IMR-90 (cell line): ENCODE measurements at places on chromosomes 16 and 17. TPM values are rescaled to one million over a fixed set of nuclear protein-coding genes. Genes with fewer than 3 reads are reported as not detected.
A peak's percentile ranks its signal among the peaks of the same experiment; 100 is the strongest.

BEAN1 gene
- total RNA-seq, result not detected in 2 replicates

GRCh38 chr17:16419074-16419928, 3.9 kb downstream of the TRPV2 start:
- 0 out of 2 replicates have a peak overlapping the region, but pooled peaks have one; percentile 3 for H3K4me3 ChIP-seq
- H3K4me1 ChIP-seq, result peaks cover 34% of the 10 kb centered on the region
- peak overlapping the region; percentile 96 for H3K27ac ChIP-seq
- DNase-seq, result peak; percentile 94
- H3K27me3 ChIP-seq, result no peaks in the 10 kb centered on the region

DNA sequence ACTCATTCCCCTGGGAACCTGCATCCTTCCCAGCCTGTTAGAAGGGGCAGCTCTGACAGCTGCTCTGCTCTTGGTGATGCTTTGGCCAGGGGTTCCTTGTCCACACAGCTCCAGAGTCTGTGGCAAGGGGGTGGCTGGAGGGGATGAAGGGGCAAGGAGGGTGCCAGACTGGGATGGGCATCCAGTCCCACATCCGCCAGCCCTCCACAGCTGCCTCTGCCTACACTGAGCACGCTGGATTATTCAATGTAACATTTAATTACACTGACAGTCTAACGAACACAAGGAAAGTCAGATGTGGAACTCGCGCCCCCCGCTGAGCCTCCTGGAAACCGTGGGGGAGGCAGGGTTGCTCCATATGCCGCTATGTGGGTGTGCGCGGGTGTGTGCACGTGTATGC, 101.1 kb downstream of the C16orf78 start:
- H3K4me3 ChIP-seq, result no peak overlapping the region
- DNase-seq, result no peak
- H3K4me1 ChIP-seq, result no peaks in the 10 kb centered on the region
- H3K27ac ChIP-seq, result no peak overlapping the region

- H3K4me3 ChIP-seq, result no peak overlapping the region
- H3K27me3 ChIP-seq, result no peaks in the 10 kb centered on the region
- no peaks in the 10 kb centered on the region; the same call in 1 of the 2 replicates for H3K36me3 ChIP-seq
- no peak for DNase-seq
These were observed 2.8 kb downstream of the OMG start for GRCh38 chr17:31294231-31294630.

- no peak for DNase-seq
- no peaks in the 10 kb centered on the region for H3K4me1 ChIP-seq
- peaks cover 4% of the 10 kb centered on the region; the same call in 1 of the 2 replicates for H3K27me3 ChIP-seq
These were observed 303.4 kb upstream of the N4BP1 start for GRCh38 chr16:48913384-48913783.

DNA sequence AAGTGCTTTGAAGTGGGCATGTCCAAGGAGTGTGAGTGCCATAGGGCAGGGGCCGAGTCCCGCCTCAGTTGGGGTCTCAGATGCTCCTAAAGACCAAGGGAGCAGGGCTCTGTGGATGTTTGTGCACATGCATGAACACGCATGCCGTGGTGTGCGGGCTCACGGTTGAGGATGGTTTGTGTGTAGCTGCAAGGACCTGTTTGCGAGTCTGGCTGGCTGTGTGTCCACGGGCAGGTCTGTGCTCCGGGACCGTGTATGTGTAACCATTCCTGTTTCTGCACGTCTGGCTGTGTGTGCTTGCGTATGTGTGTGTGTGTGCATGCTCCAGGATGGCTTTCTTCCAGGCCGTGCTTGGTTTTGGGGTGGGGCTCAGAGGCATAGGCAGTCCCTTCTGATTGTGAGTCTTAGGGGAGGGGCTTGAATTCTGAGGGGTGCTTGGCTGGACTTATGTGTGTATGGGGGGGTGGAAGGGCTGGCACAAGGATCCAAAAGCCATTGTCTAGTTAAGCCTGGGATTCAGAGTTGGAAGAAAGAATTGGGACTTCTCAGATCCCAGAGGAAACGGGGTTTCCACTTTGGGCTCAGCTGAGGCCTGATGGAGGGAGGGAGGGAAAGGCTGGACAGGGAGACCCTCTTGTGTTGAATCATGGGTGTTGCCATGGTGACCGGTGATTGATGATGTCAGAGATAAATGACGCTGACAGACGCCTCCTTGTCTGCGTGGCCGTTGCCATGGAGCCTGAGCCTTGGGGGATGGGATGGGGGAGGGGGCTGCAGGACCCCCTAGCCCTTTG, 14.4 kb downstream of the GJD3 start:
- DNase-seq, result peak; percentile 38
- peaks cover 41% of the 10 kb centered on the region for H3K4me1 ChIP-seq
- H3K27ac ChIP-seq, result no peak overlapping the region
- H3K27me3 ChIP-seq, result no peaks in the 10 kb centered on the region

DNA sequence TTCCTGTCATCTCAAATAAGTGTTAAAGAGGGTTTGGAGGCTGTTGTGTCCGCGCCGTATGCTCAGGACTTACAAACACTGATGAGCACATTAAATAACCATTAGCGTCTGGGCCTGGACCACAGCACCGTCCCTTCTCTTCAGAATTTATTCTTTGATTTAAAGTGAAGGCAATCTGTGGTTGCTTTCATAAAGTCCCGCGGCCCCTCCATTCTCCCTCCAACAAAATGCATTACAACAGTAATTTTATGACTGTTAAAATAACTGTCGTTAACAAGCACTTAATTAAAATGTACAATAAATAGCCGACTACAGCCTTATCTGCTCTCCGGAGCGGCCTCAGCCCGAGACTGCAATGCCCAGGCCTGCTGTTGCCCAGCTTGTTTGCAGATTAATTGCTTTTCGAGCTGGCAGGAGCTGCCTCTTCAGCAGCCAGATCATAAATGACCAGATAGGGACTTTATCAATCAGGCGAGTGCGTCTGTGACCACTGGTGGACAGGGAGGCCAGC, 30.6 kb upstream of the IRX3 start:
- H3K36me3 ChIP-seq, result no peaks in the 10 kb centered on the region
- no peak overlapping the region for H3K27ac ChIP-seq
- peaks cover 9% of the 10 kb centered on the region for H3K27me3 ChIP-seq
- H3K4me1 ChIP-seq, result no peaks in the 10 kb centered on the region
- H3K4me3 ChIP-seq, result no peak overlapping the region

DNA sequence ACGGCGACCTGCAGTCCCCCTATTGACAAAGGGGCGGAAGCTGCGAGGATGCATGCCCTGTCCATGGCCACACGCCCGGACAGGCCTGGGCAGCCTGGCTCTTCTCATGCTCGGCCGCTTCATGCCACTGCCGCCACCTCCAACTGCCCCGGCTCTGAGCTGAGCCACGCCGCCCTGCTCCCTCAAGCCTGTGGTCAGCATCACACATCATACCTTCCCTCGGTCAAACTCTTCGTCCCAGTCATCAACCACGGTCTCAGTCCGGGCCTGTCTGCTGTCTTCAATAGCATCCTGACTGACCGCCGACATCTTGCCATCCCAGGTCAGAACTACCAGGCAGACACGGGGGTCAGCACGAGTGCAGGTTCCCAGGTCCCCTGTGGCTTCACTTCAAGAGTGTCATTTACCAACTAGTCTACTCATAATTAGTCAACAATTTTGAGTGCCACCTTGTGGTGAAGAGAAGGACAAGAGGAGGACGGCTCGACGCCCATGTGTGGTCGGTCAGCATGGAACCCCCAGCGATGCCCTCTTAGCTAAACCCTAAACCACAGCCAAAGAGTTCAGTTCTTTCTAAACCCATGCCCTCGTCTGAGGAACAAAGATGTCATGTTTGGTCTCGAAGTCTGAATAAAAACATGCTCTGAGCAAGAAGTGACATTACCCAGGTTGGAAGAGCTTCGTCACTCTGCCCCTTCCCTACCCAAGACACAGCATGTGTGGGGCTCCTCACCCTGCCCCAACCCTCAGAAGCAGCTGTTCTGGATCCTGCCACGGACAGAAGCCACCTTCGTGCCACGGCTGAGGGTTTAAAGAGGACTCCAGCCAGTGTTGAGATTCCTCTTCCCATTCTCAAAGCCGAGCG, 16.9 kb upstream of the CYTH1 start:
- peak; percentile 13 for DNase-seq
- peaks cover 73% of the 10 kb centered on the region for H3K36me3 ChIP-seq
- H3K27ac ChIP-seq, result no peak overlapping the region
- H3K4me1 ChIP-seq, result peaks cover 2% of the 10 kb centered on the region; the same call in 1 of the 2 replicates
- H3K4me3 ChIP-seq, result no peak overlapping the region
